Occipital lobe (tissue), 3 donors: ENCODE measurements at places on chromosomes 13 and 19. TPM values are rescaled to one million over a fixed set of nuclear protein-coding genes. Genes with fewer than 3 reads are reported as not detected.

LATS2 gene
- 2.2 TPM for total RNA-seq

APLP1 gene
- total RNA-seq: 179 TPM

CCDC122 gene
- total RNA-seq: 13.4 TPM

C5AR2 gene
- 0.31 TPM for total RNA-seq

PLEKHF1 gene
- 1.9 TPM for total RNA-seq

EMP3 gene
- 7.0 TPM for total RNA-seq

ARID3A gene
- 8.0 TPM for total RNA-seq

C1QTNF9 gene
- not detected for total RNA-seq

ZNF57 gene
- total RNA-seq: 5.0 TPM

NPAS1 gene
- total RNA-seq: 5.8 TPM

SYT3 gene
- total RNA-seq: 17.0 TPM

PIK3R2 gene
- 43.5 TPM for total RNA-seq

ZNF681 gene
- 25.7 TPM for total RNA-seq

CFAP97D2 gene
- not detected for total RNA-seq

ZNF850 gene
- 7.5 TPM for total RNA-seq

HNRNPUL1 gene
- 64.7 TPM for total RNA-seq

FXYD5 gene
- not detected for total RNA-seq

SIGLEC10 gene
- 1.6 TPM for total RNA-seq

ZNF284 gene
- 8.3 TPM for total RNA-seq

TYROBP gene
- total RNA-seq: 3.1 TPM

PODNL1 gene
- not detected for total RNA-seq

SCEL gene
- total RNA-seq: 0.31 TPM

PTH2 gene
- total RNA-seq: not detected

ZNF66 gene
- 22.8 TPM for total RNA-seq

SELENOV gene
- not detected for total RNA-seq

CHAF1A gene
- 6.2 TPM for total RNA-seq

ZNF724 gene
- total RNA-seq: 24.8 TPM

GCDH gene
- total RNA-seq: 14.7 TPM

PLIN5 gene
- 2.0 TPM for total RNA-seq

GRK1 gene
- not detected for total RNA-seq

TNFRSF19 gene
- total RNA-seq: 18.6 TPM

RNF225 gene
- total RNA-seq: not detected

S1PR4 gene
- 0.16 TPM for total RNA-seq

DAPK3 gene
- 51.3 TPM for total RNA-seq

KIR3DL1 gene
- not detected for total RNA-seq

DZIP1 gene
- total RNA-seq: 43.7 TPM

RFPL4AL1 gene
- not detected for total RNA-seq

TMEM272 gene
- total RNA-seq: 0.16 TPM

ZNF285 gene
- 36.3 TPM for total RNA-seq
